ENCODE measurements at places on chromosomes 7 and 10. TPM values are rescaled to one million over a fixed set of nuclear protein-coding genes. Genes with fewer than 3 reads are reported as not detected.

Gene AKR1C2
- 8.5 TPM for total RNA-seq

Gene LIPK
- not detected for total RNA-seq

Gene DDIT4
- 75.0 TPM for total RNA-seq

Gene ZPBP
- not detected for total RNA-seq

Gene SPDYE16
- not detected for total RNA-seq

Gene OR2A12
- not detected for total RNA-seq

Gene HIP1
- total RNA-seq, result 44.7 TPM

Gene WASHC2C
- 40.1 TPM for total RNA-seq

Gene CALHM1
- total RNA-seq, result not detected

Gene ASIC3
- 0.33 TPM for total RNA-seq

Gene PRKG1
- 2.0 TPM for total RNA-seq

Gene MKLN1
- 33.2 TPM for total RNA-seq

Gene SFTPA1
- total RNA-seq, result not detected

Gene MSS51
- 1.6 TPM for total RNA-seq

Gene SFRP5
- not detected for total RNA-seq
